ENCODE measurements at places on chromosomes 5 and 9.

- no peak for DNase-seq
Observed at GRCh38 chr5:138351056-138351455, 1.4 kb upstream of the KDM3B start.

DNA sequence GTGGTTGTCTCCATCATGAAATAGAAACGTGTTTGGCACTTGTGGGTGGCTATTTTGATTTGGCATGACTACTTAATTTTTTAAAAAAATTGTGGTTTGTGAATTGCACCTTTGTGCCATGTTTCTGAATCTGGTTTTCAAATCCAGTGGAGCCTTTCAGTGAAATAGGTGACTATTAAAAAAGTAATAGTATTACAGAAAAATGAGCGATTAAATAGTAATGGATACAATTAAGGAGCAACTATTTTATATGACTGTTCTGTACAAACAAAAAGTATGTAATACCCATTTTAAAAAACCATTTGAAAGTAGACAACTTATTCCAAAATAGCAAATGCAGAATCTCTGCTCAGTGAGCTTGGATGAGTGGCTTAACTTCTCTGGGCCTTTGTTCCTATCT lies 3.0 kb downstream of the SOWAHA start:
- no peak for DNase-seq

- DNase-seq, result no peak
Observed at GRCh38 chr9:36136894-36137391, 410 bp downstream of the GLIPR2 start.

DNA sequence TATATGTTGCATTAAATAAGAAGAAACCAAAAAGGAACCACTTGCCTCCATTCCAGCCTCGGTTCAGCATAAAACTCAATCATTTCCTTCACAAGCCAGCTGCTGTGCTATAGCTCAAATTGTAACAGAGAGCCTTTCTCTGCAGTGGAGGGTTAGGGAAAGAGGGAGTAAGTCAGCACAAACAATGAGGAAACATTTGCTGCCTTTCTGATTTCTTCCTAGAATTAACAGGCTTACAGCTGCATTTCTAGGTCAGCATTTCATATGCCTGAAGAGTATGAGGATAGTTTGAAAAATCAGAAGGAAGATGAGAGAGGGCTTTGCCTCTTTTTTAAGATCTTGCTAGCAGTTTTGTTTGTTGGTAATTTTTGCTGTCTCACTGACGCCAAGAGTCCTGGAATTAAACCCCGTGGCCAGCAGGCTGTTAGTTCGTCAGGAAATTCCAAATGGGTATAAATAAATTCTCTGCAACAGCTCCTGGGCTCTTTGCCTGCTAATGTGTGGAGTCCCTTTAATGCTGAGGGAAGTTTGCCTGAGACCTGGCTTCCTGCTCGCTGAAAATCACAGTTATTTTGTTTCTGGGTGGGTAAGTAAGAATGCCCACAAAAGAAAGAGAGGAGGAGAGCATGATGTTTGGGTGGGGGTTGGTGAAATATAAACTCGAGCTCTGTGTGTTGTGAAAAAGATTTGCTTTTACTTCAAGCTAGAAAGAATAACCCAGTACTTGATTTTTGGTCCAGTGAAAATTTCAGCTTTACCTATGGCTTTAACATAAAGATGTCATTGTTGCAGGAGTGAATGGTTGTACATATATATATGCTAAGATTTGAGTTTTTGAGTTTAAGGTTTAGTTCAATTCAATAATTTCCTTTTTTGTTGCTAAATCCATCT lies 148.1 kb upstream of the DMRT1 start:
- DNase-seq, result no peak
